ENCODE measurements at places on chromosomes 16 and 17.
A peak's percentile ranks its signal among the peaks of the same experiment; 100 is the strongest.

- DNase-seq, result no peak
These were observed 14.2 kb upstream of the TEKT5 start for GRCh38 chr16:10708969-10709368.

DNA sequence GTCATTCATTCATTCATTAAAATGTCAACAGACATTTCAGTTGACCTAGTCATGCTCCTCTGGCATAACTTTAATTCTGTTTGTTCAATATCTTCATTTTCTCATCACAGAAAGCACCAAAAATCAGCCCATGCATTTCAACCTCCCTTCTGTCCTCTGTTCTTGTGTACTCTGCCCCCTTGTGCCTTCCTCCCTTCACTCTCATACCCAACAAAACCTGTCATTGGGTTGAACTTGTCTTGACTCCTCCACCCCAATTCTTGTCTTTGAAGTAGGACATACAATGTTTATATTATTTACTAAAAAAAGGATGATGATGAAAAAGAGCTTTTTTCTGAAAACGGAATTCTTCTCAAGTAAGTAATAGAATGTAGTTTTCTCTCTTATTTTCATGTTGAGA is 43.8 kb downstream of the COX10 start:
- no peak for DNase-seq

DNA sequence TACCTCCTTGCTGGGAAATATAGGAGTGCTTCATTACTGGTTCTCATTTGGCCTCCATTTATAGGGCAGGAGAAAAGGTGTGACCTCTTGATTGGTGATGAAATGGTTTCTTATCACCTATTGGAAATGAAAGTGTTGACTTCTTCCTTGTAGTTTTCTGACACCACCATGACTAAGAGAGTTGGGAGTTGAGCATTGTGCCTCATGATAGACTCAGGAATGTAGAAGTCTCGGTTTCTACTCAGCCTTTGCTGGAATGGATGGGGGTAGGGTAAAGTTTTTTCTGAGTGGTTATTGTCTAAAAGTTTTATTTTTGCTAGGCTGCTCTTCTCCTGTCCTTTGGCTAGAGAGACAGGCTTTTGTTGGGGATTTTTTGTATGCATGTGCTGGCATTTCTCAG is 117.4 kb downstream of the PHKB start:
- DNase-seq, result no peak

DNA sequence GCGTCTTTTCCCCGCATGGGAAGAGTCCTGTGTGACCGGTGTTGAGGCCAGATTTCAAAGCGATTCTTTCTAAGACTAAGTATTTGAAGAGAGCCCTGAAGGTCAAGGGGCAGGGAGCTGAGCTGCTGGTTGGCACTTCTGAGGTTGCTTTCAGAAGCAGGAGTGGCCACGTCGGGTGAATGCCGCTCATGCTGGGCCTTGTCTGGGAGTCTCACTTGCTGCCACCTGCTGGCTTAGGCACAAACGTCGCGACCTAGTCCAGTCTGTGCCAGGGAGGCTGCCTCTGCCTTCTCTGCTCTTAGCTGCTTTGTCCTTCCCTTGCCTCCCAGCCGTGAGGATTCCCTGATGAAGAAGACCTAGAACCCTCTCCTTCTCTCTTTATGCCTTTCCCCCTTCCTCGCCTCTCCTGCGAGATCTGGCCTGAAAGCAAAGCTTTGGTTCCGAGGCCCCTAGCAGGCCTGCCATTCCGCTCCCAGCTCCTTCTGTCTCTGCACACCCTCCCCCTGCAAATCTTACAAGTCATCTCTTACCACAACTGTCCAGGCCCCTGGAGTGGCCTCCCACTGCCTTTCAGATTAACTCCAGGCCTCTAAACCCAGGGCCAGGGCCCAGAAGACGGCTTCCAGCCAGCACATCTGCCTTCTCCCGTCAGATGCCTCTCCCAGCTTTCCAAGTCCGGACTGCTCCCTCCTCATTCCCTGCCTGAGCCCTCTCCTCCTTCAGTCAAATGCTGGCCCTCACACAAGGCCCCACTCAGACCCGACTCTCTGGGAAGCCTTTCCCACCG is 11.4 kb downstream of the CTNS start:
- DNase-seq, result no peak

DNA sequence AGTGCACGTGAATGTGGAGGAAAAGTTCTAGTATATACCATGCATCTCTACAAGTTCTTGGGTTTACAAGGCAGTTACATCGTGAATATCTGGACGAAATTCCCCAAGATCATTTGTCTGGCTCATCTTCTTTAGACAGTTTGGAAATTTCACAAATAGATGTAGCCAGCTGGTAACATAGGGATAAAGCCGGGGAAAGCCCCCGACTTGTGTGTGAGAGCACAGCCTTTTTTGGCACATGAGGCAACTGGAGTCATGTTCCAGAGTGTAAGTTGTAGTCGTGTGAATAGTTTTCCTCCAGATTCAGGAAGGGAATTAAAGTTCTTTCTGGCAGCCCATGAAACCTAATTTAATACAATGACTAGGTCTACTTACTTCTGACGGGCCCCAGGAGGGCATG is 62.3 kb downstream of the MARCHF10 start:
- DNase-seq, result no peak

GRCh38 chr17:80263253-80264204 is 2.9 kb downstream of the RNF213 start:
- no peak for DNase-seq

DNA sequence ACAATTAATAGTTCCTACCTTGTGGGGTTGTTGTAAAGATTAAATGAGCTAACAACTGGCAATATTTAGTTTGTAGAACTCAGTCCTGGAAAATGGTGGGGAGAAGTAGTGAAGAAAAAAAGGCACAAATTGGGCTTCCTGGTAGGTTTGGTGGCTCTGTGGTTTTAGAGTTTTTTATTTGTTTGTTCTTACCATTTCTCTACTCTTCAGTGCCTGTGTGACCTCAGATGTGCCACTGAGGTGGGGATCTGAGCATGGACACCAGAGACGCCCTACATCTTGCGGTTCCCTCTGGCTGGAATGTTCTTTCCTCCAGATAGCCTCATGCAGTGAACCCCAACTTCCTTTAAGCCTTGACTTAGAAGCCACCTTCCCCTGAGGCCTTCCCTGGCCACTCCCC is 7.7 kb downstream of the ZBTB4 start:
- no peak for DNase-seq

GRCh38 chr17:50664788-50665458 is 30.2 kb downstream of the ABCC3 start:
- no peak for DNase-seq

GRCh38 chr16:396199-396598 is 800 bp upstream of the NME4 start:
- no peak for DNase-seq

GRCh38 chr17:28574526-28574925 is 2.2 kb downstream of the ALDOC start:
- DNase-seq, result no peak

GRCh38 chr16:84367297-84367680 is 1.0 kb upstream of the ATP2C2 start:
- DNase-seq, result no peak

- DNase-seq, result no peak
These were observed 86.3 kb upstream of the TOM1L1 start for GRCh38 chr17:54814371-54814770.

DNA sequence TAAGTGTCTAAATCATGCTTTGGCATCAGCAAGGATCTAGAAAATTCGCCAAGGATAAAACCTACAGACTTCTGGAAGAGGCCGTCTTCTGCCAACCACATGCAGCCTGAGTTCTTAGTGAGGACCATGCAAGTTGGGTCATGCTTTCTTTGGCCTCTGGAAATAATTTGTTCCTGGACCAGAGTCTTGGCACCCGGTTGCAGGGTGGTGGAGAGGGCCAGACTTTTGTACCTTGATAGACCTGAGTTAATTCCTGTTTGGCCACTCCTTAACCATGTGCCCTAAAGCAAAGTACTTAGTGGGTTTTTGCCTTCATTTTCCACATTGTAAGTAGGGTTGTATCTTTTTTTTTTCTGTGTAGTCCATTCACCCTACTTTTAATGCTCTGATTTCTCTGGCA is 283.4 kb upstream of the IRX5 start:
- no peak for DNase-seq

GRCh38 chr16:80824623-80825364 is 20.4 kb upstream of the CDYL2 start:
- no peak for DNase-seq

DNA sequence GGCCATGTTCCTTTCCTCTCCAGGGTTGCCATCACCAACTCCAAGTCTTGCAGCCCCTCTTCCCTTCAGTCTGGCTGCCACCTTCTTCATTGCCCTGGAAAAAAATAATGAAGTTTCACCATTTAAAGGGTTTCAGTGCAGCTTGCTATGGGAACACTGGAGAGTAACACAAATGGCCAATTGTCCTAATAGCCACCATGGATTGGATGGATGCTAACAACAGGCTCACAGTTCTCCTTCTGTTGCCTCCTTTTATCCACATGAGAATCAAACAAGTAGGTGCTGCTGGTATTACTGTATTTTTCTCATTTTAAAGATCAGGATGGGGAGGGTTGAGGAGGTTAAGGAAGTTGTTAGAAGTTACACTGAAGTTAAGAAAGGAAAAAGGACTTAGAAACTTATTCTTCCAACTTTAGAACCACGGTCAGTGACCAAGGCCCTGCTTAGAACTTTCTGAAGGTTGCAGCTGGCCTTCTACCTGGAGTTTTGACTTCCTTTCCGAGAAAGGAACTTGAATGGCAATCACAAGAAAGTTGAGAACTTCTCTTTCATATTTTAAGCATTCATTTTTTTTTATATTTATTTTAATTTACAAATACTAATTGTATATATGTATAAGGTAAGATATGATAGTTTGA is 198.0 kb upstream of the MAF start:
- DNase-seq, result no peak

GRCh38 chr17:16293931-16294330 is 59.3 kb downstream of the CENPV start:
- no peak for DNase-seq

DNA sequence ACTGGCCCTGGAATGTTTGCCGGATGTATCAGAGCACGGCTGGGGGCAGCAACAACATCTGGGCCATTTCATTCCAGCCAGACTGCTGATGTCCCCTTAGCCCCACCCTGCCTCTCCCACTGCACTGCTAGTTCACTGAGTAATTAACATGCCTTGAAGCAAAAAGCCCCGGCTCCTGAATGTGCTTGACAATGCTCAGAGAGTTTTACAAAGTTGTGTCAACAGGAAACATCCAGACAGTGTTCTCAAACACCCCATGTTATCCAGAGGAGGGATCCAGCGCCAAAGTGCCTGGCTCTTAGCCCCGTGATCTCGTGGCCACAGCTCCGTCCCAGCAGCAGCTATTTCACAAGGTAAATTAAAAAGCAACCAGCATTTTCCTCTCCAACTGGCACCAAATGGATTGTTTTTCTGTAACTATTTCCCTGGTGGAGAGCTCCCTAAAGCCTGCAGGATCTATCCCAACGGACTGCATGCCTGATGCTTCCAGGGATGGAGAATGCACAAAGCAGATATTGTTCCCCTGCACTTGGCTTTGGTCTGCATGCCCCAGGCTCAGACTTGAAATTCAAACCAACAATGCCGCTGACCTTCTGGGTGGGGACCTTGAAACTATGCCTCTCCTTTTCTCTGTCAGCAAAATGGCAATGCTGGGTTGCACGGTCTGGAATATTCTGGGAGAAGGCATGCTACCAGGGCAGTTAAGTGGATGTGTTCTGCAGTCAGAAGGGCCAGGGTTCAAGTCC is 115.6 kb upstream of the CDH5 start:
- peak; percentile 89 for DNase-seq

- DNase-seq, result no peak
These were observed 228.5 kb downstream of the CCDC182 start for GRCh38 chr17:57516290-57517230.

GRCh38 chr17:56641373-56641772 is 47.9 kb downstream of the NOG start:
- DNase-seq, result no peak

DNA sequence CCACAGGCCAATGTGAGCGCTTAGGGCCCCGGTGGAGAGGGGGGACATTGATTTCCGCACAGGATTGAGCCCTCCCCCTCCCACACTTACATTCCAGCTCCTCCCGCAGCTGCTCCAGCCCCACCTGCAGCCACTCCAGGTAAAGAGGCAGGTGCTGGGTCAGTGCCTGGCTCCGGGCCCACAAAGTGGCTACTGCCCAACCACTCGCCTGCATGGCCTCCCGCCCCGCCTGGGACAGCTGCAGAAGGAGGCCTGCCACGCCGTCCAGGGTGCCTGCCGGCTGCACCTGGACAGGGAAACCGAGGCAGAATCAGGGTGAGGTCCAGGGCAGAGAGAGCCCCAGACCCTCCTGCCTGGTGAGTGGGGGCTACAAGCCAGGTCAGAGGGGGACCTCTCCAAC is 46.3 kb downstream of the RMI2 start:
- DNase-seq, result no peak

DNA sequence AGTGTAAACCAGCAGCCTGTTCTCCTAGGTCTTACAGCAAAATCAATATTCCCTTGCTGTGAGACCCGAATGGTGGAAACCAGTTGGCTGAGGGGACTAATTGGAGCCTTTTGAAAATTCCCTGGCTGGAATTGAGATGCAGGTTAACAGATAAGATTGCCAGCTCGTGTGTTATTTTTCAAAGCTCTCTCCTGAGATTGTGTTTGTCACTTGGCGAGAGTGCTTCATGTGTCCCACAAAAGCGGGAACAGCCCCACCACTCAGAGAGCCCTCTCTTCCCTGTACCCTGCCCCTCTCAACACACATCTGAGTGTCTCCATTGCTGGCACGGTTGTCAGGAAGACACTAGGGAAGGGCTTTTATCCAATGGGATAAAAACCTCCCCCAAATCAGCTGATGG is 356.1 kb downstream of the CPPED1 start:
- DNase-seq, result no peak

GRCh38 chr17:7767405-7768021 is 50.0 kb downstream of the DNAH2 start:
- no peak for DNase-seq

DNA sequence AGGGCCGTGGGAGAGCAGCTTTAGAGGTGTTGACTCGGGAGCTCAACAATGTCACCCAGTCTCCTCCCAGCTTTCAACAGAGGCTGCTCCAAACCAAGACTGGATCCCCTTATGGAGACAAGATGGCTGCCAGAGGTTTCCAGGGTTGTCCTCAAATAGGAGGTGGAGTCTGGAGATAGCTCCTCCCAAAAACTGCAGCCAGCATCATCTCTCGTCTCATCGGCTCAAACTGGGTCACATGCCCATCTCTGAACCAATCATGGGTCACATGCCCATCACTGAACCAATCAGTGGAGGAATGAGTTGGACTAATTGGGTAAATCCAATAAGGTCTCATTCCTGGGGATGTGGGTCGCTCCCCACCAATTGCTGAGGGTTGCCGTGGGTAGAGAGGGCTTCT is 41.1 kb upstream of the C16orf82 start:
- DNase-seq, result peak; percentile 38
